ENCODE measurements at places on chromosomes 5 and 9.

DNA sequence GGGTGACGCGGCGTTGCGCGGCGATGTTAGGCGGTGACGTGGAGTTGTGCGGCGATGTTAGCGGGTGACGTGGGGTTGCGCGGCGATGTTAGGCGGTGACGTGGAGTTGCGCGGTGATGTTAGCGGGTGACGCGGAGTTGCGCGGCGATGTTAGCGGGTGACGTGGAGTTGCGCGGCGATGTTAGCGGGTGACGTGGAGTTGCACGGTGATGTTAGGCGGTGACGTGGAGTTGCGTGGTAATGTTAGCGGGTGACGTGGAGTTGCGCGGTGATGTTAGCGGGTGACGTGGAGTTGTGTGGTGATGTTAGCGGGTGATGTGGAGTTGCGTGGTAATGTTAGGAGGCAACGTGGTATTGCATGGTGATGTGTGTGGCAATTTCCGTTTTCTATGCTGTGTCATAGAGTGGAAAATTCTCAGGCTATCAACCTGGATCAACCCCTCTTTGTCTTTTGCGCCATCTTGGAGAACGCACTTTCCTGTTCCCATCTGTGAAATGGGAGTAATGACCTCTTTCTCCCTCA lies 76.0 kb downstream of the ANKRD33B start:
- H3K27me3 ChIP-seq, result no peaks in the 10 kb centered on the region
- H3K4me3 ChIP-seq, result no peak overlapping the region
- H3K36me3 ChIP-seq, result no peaks in the 10 kb centered on the region
- no peak for DNase-seq
- H3K4me1 ChIP-seq, result no peaks in the 10 kb centered on the region

DNA sequence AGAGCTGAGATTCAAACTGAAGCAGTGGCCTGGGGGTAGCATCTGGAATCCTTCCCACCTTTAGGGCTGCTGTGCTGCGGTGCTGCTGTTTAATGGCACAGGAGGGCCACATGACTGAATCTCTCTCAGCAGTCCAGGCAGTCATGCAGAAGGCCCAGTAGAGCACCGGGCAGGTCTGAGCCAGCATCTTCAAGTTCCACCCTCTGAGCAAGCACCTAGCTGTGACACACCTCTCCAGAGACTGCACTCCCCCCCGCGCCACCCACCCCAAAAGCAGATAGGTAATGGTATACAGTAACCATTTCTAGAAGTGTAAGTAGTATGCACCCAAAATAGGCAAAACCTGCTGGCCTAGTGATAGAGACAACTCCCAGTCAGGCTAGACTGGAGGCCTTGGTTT lies 8.2 kb downstream of the IL4 start:
- no peak for DNase-seq
- no peak overlapping the region for H3K4me3 ChIP-seq
- no peak overlapping the region for H3K27ac ChIP-seq
- H3K36me3 ChIP-seq, result no peaks in the 10 kb centered on the region
- no peaks in the 10 kb centered on the region for H3K4me1 ChIP-seq
- no peaks in the 10 kb centered on the region for H3K27me3 ChIP-seq

DNA sequence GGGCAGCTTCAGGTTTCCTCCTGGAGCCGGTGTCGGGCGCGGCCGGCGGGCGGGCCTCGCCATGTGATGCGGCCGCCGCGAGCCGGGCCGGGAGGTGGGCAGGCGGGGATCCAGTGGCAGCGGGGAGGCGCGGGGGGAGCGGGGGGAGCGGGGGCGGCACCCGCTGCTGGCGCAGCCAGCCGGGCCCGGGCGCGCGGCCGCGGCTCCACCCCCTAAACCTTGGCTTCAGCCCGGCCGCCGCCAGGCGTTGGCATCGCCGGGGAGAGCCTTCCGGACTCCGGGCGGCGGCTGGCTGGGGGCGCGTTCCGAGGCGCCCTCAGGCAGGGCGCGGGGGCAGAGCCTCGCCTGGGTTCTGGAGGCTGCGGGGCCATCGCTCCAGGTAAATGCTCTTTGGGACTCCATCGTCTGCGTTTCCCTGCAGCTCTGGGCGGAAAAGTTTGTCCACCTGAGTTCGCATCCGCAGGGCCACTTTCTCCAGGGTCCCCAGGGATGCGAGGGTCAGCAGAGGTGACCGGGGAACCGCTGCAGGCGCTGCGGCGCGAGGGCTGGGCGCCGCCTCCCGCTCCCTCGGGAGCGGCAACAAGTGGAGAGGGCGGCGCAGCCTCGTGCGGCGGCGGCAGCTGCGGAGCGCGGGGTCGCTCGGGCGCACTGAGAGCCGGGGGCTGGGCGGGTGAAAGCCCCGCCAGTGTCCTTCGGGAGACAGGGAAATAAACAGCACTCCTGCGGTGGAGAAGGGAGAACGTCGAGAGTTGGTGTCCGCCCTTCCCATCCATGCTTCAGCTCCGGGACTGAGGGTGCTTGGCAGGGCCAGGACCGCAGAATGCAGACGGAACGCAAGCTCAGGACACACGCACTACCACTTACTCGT lies at the start of gene ARHGEF28:
Gene ARHGEF28, plus strand, starts transcription at position 253 of the 868 bp plus-strand sequence. CDS start 58,656 bp downstream, outside the sequence.
- peak within 1 kb of the TSS; percentile 89 for H3K27ac ChIP-seq
- H3K4me3 ChIP-seq, result peak within 1 kb of the TSS; percentile 81
- peak; percentile 89 for DNase-seq
- H3K27me3 ChIP-seq, result no peaks in the 10 kb centered on the region
- H3K4me1 ChIP-seq, result peaks cover 66% of the 10 kb centered on the region
- no peaks in the 10 kb centered on the region for H3K36me3 ChIP-seq

GRCh38 chr5:170632266-170632984 lies 128.6 kb downstream of the KCNIP1 start:
- H3K27me3 ChIP-seq, result no peaks in the 10 kb centered on the region
- peaks cover 32% of the 10 kb centered on the region for H3K4me1 ChIP-seq
- no peak for DNase-seq
- no peak overlapping the region for H3K27ac ChIP-seq
- H3K4me3 ChIP-seq, result no peak overlapping the region

DNA sequence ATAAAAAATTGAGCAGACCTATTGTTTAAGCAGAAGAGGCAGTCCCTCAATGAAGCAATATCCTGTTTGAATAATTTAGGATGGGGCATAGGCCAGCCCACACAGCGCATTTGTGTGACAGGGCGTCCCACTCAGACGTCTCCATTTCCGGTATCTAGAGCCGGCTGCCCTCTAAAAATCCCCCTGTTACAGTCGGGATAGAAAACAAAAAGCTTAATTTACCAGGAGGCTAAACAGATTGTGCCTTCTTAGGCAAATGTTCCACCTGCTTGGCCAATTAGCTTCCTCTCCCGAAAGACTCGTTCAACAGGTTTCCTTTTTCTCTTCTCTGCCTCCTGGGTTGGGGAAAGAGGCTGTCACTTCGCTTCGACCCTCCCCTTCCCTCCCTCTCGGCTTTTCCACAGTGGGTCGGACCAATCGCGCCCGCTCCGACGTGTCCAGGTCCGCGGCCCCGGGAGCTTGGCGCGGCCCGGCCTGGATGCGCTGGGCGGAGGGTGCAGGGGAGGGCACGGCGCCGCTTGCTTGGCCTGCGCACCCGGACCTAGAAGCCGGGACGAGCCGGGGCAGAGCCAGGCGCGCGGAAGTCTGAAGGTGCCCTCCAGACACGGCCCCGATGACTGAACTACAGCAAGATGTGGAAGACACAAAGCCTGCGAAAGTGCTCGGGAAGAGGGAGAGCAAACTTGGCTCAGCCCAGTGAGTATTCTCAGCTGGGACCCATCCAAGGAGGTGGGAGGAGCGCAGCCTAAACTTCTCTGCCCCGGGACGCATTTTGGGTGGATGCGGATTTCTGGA lies at the start of gene GRAMD2B:
Gene GRAMD2B, plus strand, starts transcription at position 416 of the 795 bp plus-strand sequence. Its CDS starts 198 bp downstream, at position 614.
- peaks cover 18% of the 10 kb centered on the region for H3K4me1 ChIP-seq
- no peaks in the 10 kb centered on the region for H3K27me3 ChIP-seq
- DNase-seq, result peak; percentile 83
- no peaks in the 10 kb centered on the region for H3K36me3 ChIP-seq
- H3K27ac ChIP-seq, result peak within 1 kb of the TSS; percentile 88

- H3K4me1 ChIP-seq, result peaks cover 34% of the 10 kb centered on the region
- no peak for DNase-seq
- no peaks in the 10 kb centered on the region for H3K36me3 ChIP-seq
- H3K27me3 ChIP-seq, result no peaks in the 10 kb centered on the region
Measured at GRCh38 chr5:81234801-81235200, 1.7 kb downstream of the CKMT2 start.

GRCh38 chr9:88874391-88874790 lies 116.9 kb upstream of the S1PR3 start:
- peaks cover 9% of the 10 kb centered on the region for H3K4me1 ChIP-seq
- no peak for DNase-seq
- no peaks in the 10 kb centered on the region for H3K27me3 ChIP-seq
- no peak overlapping the region for H3K27ac ChIP-seq

DNA sequence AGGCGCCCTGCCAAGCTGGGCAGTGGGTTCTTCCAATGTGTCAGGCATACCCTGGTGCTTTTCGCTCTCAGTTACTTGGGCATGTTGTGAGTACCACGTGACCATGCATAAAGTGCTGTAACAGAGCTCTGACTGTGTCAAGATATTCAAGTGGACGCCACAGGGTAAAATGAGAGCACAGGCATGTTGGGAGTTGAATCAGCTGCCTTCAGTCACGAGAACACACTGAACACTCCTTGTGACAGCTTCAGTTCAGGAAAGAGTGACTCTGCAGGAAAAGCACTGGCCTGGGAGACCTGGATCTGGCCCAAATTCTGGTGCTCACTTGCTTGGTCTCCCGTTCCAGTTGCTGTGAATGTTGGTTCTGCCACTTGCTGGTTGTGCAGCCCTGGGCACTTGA lies 5.1 kb downstream of the MLANA start:
- no peak for DNase-seq
- H3K4me1 ChIP-seq, result no peaks in the 10 kb centered on the region
- H3K4me3 ChIP-seq, result no peak overlapping the region
- no peak overlapping the region for H3K27ac ChIP-seq
- no peaks in the 10 kb centered on the region for H3K36me3 ChIP-seq

GRCh38 chr9:113614843-113615648 lies 151.5 kb downstream of the RGS3 start:
- peaks cover 60% of the 10 kb centered on the region for H3K4me1 ChIP-seq
- no peaks in the 10 kb centered on the region for H3K36me3 ChIP-seq
- DNase-seq, result peak; percentile 24
- H3K27ac ChIP-seq, result peak overlapping the region; percentile 35
- H3K27me3 ChIP-seq, result no peaks in the 10 kb centered on the region

DNA sequence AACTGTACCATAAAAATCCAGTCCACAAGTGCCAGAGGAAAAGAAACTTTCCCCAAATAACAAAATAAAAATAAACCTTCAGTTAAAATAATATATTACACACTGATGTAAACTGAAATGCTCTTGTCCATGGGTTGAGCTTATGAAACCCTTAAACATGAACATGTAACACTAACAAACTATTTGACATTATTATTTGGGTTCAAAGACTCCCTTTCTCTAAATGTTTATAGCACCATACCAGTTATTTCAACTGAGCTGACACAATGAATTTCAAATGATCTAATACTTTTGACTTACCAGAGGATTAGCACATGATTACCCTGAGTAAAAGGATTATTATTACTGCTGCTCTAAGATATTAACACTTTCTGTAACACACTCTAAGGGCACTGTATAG lies 251.1 kb downstream of the BNC2 start:
- no peaks in the 10 kb centered on the region for H3K36me3 ChIP-seq
- H3K4me3 ChIP-seq, result no peak overlapping the region
- no peak for DNase-seq
- no peak overlapping the region for H3K27ac ChIP-seq
- no peaks in the 10 kb centered on the region for H3K4me1 ChIP-seq

GRCh38 chr9:87350915-87351314 lies 146.8 kb upstream of the DAPK1 start:
- no peak overlapping the region for H3K4me3 ChIP-seq
- no peak for DNase-seq
- no peak overlapping the region for H3K27ac ChIP-seq
- no peaks in the 10 kb centered on the region for H3K27me3 ChIP-seq
- H3K4me1 ChIP-seq, result no peaks in the 10 kb centered on the region

- no peaks in the 10 kb centered on the region for H3K36me3 ChIP-seq
- no peak overlapping the region for H3K4me3 ChIP-seq
- no peak for DNase-seq
- H3K27me3 ChIP-seq, result no peaks in the 10 kb centered on the region
- no peak overlapping the region for H3K27ac ChIP-seq
- H3K4me1 ChIP-seq, result no peaks in the 10 kb centered on the region
Measured at GRCh38 chr9:125430161-125431011, 168.8 kb downstream of the GAPVD1 start.

- H3K27me3 ChIP-seq, result no peaks in the 10 kb centered on the region
- DNase-seq, result no peak
Measured at GRCh38 chr5:177041936-177042335, 19.4 kb downstream of the ZNF346 start.

DNA sequence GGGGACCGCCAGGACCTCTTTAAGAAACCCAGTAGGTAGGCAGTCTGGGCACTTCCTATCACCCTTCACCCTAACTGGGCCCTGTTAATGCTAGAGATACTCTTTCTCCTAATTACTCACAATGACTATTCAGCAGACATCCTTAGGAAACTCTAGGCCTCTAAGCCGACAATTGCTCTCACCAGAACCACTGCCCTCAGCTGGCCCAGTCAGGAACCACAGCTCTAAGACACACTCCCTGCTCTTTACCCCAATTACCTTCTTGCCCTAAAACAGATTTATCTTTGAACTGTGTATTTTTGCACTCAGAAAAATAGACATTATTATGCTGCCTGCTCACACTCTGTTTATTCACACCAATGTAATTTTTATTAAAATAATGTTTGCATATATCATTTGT lies 432.6 kb upstream of the SLC30A5 start:
- no peak overlapping the region for H3K27ac ChIP-seq
- H3K36me3 ChIP-seq, result no peaks in the 10 kb centered on the region
- H3K27me3 ChIP-seq, result no peaks in the 10 kb centered on the region
- no peak for DNase-seq
- H3K4me1 ChIP-seq, result peaks cover 4% of the 10 kb centered on the region
- no peak overlapping the region for H3K4me3 ChIP-seq

Measured in body of pancreas (tissue), 4 donors.